ENCODE measurements at places on chromosomes 12 and 14. TPM values are rescaled to one million over a fixed set of nuclear protein-coding genes. Genes with fewer than 3 reads are reported as not detected.

AMHR2 gene
- 0.36 TPM for polyA plus RNA-seq

PRB2 gene
- not detected for polyA plus RNA-seq

OR10P1 gene
- not detected for polyA plus RNA-seq

KLRC4 gene
- not detected for polyA plus RNA-seq

RAB3IP gene
- 85.0 TPM for polyA plus RNA-seq

ARHGAP9 gene
- polyA plus RNA-seq = 4.1 TPM

HOXC6 gene
- polyA plus RNA-seq = 36.8 TPM

REM2 gene
- polyA plus RNA-seq = 1.2 TPM

- DNase-seq = no peak
Measured at GRCh38 chr14:69573205-69573830, 1.4 kb downstream of the CCDC177 start.

DNA sequence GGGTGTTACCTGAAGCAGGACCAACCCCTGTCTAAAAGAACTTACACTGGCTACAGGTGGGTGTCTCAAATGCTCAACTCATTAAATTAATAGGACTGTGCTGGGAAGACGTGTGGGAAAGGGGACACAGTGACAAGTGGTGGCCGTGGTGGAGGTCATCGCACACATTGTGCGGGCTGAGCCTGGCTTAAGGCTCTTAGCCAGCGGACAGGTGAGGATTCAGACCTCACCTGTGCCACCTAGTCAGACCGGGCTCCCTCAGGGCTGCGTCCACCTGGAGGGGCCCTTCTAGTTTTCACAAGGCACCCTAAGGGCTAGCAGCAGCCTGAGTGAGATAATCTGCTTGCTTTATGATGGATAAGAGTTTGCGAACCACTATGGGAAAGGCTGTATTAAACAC lies 125.2 kb upstream of the FKBP4 start:
- no peak for DNase-seq

DNA sequence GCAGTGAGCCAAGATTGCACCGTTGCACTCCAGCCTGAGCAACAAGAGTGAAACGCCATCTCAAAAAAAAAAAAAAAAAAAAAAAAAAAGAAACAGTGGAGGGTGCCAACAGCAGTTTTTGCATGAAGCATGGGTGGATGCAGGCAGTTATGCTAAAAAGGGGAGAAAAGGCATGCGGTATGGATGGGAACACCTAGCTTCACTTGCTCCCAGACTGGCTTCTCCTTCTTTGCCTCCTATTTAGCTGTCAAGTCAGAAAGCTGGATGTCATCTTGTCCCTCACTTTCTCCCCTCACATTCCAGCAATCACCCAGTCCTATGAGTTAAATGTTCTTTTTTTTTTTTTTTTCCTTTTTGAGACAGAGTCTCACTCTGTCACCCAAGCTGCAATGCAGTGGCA lies 2.6 kb downstream of the EEF1AKMT3 start:
- no peak for DNase-seq

- DNase-seq = no peak
Measured at GRCh38 chr14:91929700-91930099, 17.8 kb downstream of the FBLN5 start.

DNA sequence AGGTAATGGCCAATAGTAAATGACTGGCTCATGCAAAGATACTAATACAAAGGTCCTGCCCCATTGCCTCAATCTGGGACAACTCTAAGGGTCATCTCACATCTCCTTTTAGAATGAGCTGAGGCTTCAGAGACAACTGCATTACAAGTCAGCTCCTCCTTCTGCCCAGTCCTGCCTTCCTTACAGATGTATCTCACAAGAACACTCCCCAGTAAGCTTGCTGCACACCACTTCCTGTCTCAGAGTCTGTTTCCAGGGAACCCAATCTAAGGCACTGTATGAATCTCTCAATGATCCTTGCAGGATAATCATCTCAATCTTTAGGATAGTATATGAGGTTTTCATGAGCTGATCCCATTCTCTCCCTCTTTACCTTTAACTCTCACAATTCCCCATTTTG lies 57.8 kb upstream of the ZDHHC17 start:
- no peak for DNase-seq

DNA sequence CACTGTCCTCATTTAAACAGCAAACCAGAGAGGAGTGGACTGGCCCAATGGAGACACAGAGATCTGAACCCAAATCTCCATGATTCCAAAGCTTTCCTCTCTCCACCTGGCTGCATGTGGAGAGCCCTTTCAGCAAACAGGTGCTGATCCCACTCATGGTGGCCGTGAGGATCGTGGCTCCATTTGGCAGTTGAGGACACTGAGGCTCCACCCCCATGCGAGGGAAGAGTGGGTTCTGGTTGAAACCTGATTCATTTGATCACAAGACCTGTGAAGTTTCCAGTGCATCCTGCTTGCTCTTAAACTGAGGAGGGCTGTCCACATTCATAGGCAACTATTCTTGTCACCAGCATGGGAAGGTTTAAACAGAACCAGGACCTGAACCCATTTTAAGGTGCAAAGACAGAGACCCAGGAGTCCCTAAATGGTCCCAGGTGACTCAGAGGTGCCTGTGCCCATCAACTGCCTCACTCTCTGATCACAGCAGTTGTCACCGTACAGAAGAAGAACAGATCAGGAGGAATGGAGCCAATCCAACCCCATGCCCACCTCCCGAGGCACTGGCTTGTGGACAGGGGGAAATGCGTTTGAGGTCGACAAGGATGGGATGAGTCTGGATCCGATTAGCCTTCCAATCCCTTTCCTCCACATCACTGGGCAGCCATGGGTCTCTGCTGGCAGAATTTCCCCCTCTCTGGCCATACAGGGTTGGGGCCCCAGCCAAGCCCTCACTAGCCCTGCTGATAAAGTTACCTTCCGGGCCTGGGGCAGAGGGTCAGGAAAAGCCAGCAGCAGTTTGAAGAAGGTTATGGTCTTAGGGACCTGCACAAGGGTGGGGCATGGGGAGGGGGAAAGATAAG lies 45.5 kb upstream of the BCL11B start:
- DNase-seq = no peak

- peak; percentile 24 for DNase-seq
Measured at GRCh38 chr12:18320036-18320617, 58.8 kb downstream of the PIK3C2G start.

- DNase-seq = no peak
Measured at GRCh38 chr12:57171668-57172067, 24.2 kb upstream of the LRP1-AS start.

- no peak for DNase-seq
Measured at GRCh38 chr12:32211066-32211899, 104.6 kb downstream of the BICD1 start.

DNA sequence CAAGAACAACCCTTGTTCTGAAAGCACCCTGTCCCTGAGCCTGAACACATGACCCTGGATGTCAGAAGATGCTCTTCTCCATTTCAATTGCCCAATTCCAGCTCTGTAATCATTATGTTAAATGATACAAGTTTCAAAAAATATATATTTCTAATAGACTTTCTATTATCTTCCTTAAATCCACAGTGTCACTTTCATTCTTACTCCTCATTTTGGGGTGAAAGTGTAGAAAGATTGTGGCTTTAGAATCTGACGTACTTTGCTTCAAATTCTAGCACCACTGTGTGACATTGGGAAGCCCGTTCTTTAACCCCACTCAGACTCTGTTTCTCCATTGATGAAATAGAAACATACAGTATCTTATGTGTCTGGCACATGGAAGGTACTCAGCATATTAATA lies 83.2 kb downstream of the ETV6 start:
- no peak for DNase-seq

GRCh38 chr12:30953257-30953656 lies 26.7 kb downstream of the TSPAN11 start:
- DNase-seq = no peak

- DNase-seq = no peak
Measured at GRCh38 chr14:90778571-90779255, 37.5 kb downstream of the TTC7B start.

DNA sequence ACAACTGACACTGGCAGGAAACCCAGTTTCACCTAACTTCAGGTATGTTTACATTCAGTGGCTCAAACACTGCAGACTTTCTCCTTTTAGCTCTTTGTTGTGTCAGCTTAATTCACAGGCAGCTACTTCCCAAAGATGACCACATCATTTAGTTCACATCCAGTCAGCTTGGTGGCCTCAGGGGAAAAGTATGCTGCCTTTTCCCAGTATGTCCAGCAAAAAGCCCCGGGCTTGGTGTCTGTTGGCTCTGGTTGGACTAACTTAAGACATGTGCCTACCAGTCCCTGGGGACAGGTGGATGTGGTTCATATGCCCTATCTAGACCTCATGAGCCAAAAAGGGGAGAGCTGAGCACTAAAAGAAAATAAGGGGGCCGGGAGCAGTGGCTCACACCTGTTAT lies 56.4 kb downstream of the GOLGA5 start:
- DNase-seq = no peak

DNA sequence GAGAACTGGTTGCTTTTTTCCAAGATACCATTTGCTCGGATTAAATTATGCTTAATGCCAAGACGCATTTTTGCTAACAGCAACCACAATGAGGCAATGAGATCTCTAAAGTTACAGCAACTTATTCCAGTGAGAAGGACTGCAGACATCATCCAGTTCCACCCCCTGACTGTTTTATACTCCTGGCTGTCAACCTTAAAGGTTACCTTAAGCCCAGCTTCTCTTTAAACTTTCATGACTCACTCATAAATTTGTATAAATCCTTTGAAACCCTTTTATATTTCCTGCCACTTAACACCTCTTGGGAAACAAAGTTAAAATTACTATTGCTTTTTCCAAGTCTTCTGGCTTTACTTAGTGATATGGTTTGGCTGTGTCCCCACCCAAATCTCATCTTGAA lies 80.2 kb downstream of the TMTC1 start:
- DNase-seq = no peak

- peak; percentile 12 for DNase-seq
Measured at GRCh38 chr12:80412343-80412953, 31.6 kb upstream of the PTPRQ start.

DNA sequence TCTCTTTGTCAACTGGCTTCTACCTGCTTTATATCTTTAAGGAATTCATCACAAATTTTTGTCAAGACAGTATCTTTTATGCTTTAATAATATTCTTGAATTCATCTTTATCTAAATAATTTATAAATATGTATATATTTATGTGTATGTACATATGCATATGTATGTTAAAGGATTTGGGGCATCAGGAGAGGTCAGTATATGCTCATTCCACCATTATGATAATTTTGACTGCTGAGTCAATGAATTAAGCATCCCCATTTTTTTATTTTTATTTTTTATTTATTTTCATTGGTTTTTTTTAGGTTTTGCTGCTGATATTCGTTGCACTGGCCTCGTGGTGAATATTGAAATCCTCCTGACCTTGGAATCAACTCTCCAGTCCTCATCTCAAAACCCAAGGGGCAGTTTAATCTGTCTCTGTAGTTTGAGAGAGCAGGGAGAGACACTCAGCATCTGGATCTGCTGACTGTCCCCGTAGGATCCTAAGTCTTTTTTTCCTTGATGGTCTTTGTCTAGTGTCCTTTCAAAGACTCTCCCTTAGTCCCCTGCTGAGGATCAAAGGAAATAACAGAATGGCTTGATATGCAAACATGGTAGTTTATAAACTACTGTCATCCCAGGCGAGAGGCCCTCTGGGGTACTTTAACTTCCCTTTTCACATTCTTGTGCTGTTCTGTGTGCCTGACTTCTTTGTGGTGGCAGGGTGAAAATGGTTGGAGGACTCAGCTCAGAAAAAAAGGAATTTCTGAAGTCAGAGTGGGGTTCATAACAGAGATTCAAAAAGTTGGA lies 218.7 kb downstream of the DIO2 start:
- DNase-seq = no peak

GRCh38 chr14:73235531-73236155 lies 1.7 kb upstream of the PAPLN start:
- DNase-seq = peak; percentile 74

DNA sequence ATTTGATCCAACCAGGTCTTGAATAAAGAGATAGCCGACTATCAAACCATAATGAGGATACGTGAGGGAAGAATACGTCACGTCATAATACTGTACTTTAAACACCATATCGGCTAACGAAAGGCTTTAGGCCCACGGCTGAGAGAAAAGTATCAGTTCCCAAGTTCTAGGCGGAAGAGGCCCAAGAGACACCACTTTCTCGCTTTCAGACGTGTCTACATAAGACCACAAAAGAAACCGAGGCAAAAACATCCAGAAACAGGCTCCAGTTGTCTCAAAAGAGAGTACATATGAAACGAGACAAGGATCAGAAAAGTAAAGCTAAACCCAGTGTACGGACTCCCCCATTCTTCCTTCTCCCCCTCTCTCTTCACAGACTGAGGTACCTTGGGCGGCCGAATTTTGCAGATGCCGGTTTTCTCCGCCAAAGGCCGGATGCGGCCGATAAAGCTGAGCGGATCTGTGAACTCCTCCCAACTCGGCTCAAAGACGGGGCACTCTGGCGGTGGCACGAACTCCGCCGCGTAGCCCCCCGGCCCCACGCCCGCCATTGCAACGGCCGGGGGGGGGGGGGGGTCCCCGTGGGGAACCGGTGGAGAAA lies 479 bp downstream of the KDM5A start:
- DNase-seq = no peak

DNA sequence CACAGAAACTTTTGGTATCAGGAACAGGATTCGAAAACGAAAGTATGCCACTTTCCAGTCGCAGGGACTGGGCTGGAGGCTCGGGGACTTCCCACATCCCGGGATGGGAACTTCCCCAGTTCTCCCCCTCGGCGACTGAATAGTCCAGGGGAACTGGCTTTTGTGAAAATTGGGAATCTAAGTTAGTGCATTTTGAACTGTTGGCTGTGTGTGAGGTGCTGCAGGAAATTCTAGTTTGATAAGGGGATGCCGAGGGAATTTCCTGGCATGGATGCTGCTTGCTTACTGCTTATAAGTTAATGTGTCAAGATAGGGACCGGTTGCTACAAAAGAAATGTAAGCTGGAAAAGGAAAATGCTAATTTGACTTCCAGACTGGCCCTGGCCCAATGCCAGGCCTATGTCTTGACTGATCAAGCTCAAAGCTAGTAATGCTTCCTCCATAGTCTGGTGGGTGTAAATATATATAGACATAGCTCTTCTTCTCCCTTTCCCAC lies 73.4 kb upstream of the EIF5 start:
- DNase-seq = no peak

GRCh38 chr14:71473843-71474242 lies 458.4 kb upstream of the RGS6 start:
- no peak for DNase-seq

DNA sequence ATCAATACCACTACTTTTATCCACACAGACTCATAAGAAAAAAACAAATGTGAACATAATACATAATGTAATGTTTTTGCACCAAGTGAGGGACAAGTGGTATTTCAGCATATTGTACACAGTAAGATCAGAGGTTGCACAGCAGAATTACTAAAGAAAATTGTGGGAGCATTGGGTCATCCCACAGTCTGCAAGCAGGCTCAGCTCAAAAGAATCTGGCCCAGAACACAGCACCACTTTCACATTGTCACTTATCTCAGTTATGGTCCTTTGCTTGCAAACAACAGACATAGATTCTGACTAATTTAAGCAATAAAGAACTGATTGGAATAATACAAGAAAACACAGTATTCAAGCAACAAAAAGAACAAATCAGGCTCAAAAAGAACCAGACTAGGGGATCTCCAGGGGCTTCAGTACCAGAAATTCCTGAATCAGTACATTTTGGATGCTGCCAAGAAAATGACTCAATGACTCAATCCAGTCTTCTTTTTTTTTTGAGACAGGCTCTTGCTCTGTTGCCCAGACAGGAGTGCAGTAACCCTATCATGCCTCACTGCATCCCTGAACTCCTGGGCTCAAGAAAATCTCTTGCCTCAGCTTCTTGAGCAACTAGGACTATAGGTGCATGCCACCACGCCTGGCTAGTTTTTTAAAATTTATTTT lies 42.9 kb upstream of the EEA1 start:
- DNase-seq = no peak

Data from right renal pelvis (tissue), 4 donors.